Stimulated activated CD8-positive, alpha-beta memory T cell treated with anti-CD3 and anti-CD28 coated beads, Interleukin-7, amount 100 ng/mL, for 1 hour (primary cell): ENCODE measurements at places on chromosomes 13 and 19.

DNA sequence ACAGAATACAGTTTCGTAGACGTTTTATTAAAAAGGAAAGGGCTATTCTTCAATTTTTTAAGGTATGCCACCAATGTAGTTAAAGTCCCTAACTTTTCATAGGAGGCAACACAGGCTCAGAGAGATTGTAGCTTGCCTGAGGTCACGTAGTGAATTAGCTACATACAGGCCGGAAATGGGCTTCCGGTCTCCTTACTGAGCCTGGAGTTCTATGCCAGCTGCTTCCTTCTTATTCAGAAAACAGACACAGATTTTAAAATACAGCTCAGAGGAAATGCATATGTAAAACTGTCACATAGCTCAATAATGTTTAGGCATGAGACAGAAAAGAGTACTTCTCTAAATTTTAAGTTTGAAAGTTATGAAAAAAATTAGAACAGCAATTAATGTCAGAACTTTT lies 85.4 kb upstream of the TUBA3C start:
- DNase-seq, result no peak

DNA sequence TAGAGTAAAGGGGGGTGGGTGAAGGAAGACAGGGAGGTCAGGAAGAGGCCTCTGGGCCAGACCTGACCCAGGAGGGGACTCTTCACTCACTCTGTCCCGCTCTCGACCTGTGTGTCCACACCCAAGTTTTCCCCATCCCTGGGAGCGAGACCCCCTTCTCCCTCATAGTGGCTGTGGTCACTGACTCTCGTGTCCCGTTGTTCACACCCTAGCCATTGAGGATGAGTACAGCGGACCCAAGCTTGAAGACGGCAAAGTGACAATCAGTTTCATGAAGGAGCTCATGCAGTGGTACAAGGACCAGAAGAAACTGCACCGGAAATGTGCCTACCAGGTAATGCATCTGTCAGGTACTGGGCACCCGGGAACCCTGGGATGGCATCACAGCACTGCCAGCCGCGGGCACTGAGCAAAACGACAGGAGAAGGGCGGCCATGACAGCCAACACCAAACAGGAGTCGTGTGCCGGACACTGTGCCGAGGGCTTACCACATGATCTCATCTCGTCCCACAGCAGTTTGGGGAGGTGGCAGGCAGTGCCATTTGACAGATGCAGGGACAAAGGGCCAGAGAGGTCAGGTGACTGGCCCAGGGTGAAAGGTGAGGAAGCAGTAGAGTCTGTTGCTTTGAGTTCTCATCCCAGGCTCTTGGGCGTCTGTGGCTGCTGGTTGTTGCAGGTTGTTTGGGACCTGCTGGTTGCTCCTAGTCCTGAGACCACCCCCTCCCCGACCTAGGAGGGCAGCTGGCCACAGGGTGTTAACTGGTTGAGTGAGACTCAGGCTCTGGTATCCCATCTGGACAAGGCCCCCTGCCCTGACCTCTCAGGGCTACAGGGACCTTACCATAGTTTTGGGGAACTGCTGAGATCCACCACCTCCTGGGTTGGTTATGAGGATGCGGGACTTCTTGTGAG lies 29.6 kb downstream of the PPP5C start:
- no peak for DNase-seq

DNA sequence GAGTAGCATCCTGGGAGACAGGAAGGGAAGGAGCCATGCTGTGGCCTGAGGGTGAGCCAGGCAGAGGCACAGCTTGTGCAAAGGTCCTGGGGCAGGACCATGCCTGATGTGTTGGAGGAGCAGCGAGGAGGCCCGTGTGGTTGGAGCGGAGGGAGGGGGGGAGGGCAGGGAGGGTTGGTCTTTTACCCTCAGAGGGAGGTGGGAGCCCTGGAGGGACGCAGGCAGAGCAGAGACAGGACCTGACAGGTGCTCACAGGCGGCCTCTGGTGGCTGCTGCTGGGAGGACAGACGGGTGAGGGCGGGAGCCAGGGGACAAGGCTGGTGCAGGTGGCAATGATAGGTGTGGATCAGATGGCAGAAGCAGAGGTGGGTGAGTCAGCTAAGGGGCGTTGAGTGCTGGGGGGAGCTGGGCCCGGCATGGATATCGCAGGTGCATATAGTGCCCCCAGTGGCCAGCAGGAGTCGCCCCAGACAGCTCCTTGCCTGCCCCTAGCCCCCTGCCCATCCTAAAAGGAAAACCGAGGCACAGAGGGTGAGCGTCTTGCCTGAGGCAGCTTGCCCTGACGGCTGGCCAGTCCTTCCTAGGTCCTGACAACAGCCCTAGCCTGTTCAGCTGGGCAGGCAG lies 9.8 kb upstream of the GNA15 start:
- peak; percentile 63 for DNase-seq

- DNase-seq, result no peak
Observed at GRCh38 chr19:13909430-13909829, 3.4 kb downstream of the CC2D1A start.

GRCh38 chr13:41641961-41642360 lies 184.6 kb downstream of the RGCC start:
- DNase-seq, result no peak

- no peak for DNase-seq
Observed at GRCh38 chr13:107866032-107866940, 349.1 kb downstream of the LIG4 start.

DNA sequence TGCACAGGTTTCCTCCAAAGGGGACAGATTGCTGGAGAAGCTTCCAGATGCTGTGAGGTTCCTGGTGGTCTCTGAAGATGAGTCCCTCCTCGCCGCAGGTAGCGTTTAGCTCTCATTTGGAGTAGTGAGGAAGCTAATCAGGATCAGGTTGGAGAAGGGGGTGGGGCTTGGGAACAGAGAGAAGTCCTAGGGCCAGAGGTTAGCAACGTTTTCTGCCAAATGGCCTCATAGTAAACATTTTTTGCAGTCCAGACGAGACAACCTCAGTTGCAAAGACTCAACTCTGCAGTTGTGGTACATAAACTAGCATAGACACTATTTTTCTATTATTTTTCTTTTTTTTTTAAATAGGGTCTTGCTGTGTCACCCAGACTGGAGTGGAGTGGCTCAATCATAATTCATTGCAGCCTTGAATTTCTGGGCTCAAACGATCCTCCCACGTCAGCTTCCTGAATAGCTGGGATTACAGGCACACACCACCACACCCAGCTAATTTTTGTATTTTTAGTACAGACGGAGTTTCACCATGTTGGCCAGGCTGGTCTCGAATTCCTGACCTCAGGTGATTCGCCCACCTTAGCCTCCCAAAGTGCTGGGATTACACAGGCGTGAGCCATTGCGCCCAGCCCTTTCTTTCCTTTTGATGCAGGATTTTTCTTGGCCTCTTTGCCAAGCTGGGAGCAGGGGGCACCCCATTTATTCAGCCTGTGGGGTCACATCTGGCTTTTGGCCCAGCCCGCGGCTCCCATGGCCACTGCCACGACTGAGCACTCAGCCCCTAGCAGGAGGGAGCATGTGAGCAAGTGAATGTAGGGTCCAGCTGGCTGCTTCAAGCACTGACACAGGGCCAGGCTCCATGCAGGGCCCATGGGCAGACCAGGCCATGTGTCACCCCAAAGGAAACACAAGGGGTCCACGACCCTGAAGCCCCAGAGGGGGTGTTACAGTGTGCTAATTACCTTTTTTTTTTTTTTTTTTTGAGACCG lies 34.4 kb upstream of the SIN3B start:
- no peak for DNase-seq

DNA sequence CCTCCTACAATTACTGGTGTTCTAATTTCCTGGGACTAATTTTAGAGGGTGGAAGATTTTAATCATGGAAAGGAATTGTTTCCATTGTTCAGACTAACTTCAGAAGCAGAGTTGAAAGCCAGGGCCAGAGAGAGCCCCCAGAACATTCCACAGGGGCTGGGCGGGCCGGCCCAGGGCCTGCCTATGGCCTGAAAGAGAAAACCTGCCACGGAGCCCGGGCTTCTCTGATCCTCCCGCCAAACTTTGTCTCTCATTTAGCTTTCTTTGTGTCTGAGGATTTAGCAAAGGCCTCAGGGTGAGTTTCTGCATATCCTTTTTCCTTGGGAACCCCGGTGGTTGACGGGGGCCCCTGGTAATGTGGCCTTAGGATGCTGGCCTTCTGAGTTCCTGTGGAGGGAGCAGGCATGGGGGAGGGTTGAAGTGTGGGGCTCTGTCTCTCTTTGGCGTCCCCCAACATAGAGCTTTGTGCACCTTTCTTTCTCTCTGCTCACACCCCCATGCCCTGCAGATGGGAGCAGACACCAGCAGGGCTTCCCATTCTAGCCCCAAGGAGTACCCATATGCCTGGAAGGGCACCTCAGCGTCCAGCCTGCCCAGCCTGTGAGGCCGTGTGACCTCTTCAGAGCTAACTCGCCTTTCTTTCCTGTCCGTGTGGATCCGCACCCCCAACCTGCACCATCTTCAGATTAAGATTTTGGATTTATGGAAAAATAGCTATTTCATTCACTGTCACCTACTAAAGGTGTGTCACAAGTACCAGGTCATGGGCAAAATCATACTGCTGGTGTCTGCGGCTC lies 539.5 kb downstream of the FGF9 start:
- no peak for DNase-seq

GRCh38 chr13:28856287-28856686 lies 36.1 kb downstream of the MTUS2 start:
- no peak for DNase-seq

DNA sequence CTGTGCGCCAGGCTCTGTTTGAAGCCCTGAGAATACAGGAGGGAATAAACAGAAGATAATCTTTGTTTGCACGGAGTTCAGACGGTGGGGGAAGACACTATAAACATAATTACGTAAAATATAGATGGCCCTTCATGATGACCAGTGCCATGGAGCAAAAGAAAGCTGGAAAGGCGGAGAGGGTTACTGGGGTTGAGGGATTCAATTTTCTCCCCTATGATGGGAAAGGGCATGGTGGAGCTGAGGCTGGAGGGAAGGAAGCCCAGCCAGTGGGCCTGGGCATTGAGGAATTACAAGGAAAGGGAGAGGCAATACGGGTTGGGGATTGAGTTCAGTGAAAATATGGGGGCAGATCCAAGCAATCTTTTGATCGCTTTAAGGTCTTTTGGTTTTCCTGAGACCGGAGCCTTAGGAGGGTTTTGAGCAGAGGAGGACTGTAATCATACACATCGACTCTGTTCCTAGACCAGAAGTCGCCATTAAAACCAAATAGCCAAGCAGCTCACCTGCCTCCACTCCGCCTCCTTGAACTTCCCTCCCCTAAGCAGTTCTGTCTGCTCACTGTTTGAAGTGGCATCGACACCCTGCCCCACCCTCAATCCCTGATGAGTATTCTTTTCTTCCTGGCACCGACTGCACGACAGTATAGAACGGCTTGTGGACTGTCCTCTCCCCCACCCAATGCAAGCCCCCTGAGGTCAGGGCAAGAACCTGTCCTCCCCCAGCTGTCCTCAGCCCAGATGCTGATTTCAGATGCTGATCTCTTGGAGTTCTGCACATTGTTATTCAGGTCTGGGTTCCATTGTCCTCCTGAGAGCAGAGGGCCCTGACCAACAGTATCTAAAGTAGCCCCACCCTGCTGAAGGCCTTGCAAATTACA lies 813 bp upstream of the ZNF296 start:
- DNase-seq, result no peak

GRCh38 chr19:33444562-33445441 lies 71.3 kb downstream of the CEBPG start:
- no peak for DNase-seq

GRCh38 chr19:54204767-54205468 lies 4.3 kb downstream of the RPS9 start:
- DNase-seq, result no peak

GRCh38 chr19:18480006-18480691 lies 41.7 kb downstream of the ELL start:
- DNase-seq, result no peak

GRCh38 chr13:112477070-112477619 lies 101.0 kb downstream of the SPACA7 start:
- no peak for DNase-seq

- no peak for DNase-seq
Observed at GRCh38 chr19:47587295-47587694, 14.3 kb upstream of the ZNF541 start.

DNA sequence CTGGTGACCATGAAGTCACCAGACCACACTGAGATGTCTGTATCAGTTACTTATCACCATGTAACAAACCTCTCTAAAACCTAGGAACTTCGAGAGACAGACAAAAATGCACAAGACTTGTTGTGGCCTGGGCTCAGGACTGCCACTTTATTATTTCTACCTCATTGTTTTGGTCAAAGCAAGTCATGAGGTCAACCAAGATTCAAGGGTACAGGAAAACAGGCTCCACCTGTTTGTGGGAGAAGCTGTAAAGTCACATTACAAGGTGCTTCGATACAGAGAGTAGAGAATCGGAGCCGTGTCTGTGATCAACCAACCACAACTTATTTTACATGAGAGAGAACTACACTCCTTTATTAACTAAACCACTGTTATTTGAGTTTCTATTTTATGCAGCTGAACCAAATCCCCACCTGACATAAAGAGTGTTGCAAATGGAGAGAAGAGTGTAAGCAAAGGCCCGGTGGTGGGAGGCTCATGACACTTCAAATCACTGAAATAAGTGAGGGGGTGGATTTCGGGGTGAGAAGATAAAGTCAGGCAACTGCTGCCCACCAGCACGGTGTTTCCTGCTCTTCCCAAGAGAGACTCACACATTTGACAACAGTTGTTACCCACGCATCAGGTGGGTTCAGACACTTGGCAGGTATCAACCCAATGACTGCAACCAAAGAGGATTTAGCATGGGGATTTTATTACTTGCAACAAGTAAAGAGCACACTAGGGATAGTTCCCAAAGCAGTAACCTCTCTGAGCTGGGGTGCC lies 39.0 kb upstream of the IGSF23 start:
- DNase-seq, result no peak

- DNase-seq, result peak; percentile 5
Observed at GRCh38 chr13:72839831-72840426, 58.0 kb downstream of the PIBF1 start.

DNA sequence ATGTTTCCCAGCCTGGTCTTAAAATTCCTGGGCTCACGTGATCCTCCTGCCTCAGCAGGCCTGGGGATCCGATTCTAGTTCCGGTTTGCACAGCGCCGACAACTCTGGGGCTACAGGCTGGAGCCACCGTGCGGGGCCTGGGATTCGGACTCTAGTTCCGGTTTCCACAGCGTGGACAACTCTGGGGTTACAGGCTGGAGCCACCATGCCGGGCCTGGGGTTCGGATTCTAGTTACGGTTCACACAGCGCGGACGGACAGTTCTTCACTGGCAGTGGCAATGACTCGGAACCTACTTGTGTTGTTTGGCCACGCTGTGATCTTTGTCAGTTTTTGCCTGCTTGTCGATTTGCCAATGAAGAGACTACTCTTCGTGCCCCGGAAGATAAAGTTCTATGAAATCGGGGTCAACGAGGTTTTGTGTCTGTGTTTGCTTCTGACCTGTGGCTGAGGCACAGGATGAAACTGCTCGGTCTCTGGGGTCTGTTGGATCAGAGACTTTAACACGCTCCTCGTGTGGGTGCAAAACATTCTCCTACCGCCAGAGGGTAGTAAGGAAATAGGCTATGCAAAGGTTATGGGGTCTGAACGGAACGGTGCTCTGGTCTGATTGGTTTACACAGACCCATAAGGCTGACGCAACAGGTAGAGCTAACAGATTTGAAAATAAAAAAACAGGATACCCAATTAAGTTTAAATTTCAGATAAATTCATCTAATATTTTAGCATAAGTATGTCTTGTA lies 12.1 kb upstream of the ZSCAN1 start:
- peak; percentile 13 for DNase-seq

- no peak for DNase-seq
Observed at GRCh38 chr19:29338480-29338879, 125.5 kb upstream of the UQCRFS1 start.
